Lower leg skin (tissue), 4 donors: ENCODE measurements at places on chromosomes 3 and 15. TPM values are rescaled to one million over a fixed set of nuclear protein-coding genes. Genes with fewer than 3 reads are reported as not detected.

The KBTBD8 gene
- total RNA-seq: 0.84 TPM

The TMCO5A gene
- total RNA-seq: not detected

The SPTSSB gene
- 105 TPM for total RNA-seq

The CHRM5 gene
- total RNA-seq: not detected

The SEMA6D gene
- total RNA-seq: 5.6 TPM

The PLCH1 gene
- 0.61 TPM for total RNA-seq

The SLITRK3 gene
- total RNA-seq: not detected

The MKRN3 gene
- total RNA-seq: 0.81 TPM

DNA sequence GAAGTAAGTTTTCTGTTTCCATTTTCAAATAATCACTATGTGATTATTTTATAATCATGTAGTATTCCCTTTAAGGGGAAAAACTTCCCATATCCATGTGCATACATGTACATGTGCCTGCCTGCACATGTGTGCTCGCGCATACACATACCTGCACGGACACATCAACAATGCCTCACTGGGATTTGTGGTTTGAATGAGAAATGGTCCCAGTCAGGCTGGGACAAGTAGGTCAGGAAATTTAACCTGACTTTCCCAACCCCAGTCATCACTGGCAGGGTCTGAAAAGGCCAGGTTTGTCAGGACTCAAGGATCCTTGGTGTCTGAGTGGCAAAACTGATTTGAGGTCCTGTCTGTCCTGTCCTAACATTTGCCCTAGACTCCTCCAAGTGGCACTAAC lies 109.3 kb upstream of the MRPS22 start:
- DNase-seq: no peak

DNA sequence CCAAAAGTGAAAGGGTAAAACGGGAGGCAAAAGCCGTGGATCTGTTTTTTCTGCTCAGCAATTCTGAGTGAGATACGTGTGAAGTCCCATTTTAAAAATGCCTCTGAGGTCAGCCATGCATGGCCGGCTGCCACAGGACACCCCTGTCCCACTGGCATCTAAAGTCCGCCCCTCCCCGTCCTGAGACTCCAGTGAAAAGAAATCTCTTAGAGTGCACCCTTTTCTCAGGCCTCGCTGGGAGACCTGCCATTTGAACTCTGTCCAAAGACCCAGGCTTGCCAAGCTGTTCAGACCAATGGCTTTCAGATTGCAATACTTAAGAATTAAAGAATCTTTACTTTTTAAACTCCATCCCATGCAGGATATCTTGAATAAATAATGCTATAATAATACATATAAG lies 61.0 kb upstream of the SLC24A5 start:
- DNase-seq: no peak

GRCh38 chr15:24961967-24962366 lies 7.2 kb downstream of the SNRPN start:
- DNase-seq: no peak

DNA sequence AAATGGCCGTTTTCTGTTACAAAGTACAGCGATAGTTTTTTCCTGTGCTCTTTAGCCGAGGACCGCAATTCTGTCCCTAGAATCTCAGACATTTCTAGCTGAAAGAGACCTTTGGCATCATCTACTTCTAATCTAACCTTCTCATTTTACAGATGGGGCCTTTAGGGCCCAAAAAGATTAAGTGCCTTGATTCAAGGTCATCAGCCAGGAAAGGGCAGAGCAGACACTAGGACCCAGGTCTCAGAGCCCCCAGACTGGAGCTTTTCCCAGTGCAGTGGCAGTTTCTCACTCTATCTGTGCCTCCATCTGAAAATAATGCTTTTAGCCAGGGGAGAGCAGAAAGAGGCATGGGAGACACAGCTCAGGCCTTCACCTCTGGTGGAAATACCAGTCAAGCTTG lies 20.6 kb downstream of the ABHD2 start:
- DNase-seq: peak; percentile 0

DNA sequence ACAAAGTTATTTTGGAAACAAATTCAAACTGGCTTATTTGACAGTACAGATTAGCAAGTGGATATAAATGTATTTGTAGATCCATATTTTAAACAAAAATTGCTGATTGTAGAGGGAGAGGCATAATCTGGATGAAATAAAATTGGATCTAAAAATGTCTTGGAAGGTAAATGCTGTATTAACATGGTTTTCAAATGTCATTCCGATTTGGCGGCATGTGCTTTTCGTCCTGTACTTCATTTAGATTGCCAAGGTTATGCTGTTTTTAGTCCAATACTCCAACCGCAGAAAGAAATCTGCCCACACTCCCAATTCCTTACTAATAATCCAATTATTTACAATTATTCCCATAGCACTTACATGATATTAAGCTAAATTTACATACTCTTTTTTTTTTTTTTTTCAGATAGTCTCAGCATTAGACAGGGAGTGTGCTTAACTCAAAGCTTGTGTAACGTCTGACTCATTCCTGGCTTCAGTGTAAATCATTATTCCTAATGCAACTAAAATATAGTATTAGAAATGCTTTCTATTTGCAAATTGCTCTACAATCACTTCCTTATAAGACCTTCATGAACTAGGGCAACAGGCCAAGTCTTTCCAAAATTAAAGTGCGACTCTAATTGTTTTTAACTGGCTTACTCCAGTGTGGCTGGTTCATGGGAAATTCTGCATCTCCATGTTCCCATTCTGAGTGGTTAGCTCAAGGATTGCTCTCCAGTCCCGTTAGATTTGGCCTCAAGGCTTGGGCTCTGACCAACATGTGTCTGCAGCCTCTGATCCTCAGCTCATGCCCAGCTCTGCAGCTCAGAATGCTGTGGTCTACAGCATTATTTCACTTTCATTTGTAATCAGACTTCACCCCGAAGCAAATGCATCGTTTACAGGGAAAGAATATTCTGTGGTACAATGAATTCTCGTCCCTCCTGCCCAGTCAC lies 103.9 kb downstream of the FBN1 start:
- DNase-seq: no peak

DNA sequence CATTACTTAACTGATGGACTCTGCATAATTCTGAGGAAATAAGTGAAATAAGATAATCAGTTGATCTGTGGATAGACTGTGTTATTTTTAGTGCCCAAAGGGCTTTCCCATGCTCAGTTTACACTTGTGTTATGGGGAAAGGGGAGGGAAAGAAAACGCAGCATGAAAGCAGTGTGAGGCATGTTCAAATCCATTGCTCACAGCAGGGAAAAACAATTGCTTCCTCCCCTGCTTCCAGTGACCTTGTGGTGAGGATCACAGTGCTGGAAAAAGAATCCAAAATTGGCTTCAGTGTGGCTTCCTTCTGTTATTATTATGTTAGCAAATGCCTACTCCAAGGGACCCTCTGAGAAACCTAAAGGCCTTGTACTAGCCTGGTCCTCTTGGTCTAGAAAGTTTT lies 285.1 kb upstream of the CDIN1 start:
- DNase-seq: no peak

DNA sequence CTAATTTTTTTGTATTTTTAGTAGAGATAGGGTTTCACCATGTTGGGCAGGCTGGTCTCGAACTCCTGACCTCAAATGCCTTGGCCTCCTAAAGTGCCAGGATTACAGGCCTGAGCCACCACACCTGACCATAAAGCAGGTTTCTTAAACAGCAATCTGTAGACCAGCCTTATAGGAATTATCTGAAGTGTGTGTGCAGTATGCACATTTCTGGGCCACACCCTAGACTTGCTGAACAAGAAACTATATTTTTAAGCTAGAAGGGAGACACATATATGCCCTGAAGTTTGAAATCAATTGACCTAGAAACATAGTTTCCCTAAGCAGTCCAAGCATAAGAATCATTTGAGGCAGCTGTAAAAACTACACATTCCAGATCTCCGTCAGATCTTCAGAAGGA lies 805.7 kb downstream of the TUSC7 start:
- DNase-seq: no peak

DNA sequence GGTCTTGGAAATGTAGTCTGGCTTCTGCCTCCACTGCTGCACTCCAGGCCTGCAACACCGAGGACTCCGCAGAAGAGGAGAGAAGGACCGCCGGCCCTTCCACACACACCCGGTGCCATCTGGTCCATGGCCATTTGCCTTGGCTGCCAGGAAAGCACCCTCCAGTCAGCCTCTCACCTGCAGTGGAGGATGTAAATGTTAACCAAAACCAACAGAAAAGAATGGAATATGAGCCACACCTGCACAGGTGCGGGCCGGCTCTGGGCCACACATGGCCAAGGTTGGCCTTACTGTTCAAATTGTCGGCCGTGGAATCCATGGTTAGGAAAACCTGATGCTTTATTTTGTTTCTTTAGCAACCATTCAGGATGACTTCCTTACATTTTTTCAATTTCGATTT lies 178.3 kb upstream of the C2CD4B start:
- no peak for DNase-seq

- no peak for DNase-seq
Observed at GRCh38 chr15:48795901-48796300, 15.0 kb downstream of the CEP152 start.

DNA sequence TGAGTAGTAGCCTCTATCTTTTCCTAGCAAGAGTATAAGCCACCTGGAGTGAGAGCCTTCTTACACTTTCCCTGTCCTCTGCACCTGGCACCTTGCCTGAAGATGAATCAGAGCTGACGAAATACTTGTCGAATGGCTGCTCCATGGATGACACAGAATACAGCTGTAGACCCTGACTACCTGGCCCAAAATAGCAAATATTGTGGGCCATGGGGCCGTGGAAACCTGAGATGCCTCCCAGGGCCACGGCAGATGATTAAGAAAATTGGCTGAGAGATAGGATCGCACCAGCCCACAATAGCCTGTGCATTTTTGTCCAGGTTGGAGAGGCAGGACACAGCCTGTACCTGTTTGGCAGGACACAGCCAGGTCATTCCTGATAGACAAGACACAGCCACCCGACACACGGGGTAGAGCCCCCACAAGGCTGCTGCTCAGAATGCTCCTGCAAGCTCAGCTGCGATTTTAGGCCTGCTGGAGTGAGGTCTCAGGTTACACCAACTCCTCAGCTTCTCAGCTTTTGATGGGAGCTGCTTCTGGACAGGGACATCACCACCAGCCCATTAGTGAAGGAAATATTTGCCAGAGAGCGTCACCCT lies 22.9 kb upstream of the TPM1 start:
- DNase-seq: no peak

- DNase-seq: no peak
Observed at GRCh38 chr15:45203182-45203581, 15.4 kb upstream of the SHF start.

- no peak for DNase-seq
Observed at GRCh38 chr3:128970740-128971047, 23.2 kb downstream of the CFAP92 start.

DNA sequence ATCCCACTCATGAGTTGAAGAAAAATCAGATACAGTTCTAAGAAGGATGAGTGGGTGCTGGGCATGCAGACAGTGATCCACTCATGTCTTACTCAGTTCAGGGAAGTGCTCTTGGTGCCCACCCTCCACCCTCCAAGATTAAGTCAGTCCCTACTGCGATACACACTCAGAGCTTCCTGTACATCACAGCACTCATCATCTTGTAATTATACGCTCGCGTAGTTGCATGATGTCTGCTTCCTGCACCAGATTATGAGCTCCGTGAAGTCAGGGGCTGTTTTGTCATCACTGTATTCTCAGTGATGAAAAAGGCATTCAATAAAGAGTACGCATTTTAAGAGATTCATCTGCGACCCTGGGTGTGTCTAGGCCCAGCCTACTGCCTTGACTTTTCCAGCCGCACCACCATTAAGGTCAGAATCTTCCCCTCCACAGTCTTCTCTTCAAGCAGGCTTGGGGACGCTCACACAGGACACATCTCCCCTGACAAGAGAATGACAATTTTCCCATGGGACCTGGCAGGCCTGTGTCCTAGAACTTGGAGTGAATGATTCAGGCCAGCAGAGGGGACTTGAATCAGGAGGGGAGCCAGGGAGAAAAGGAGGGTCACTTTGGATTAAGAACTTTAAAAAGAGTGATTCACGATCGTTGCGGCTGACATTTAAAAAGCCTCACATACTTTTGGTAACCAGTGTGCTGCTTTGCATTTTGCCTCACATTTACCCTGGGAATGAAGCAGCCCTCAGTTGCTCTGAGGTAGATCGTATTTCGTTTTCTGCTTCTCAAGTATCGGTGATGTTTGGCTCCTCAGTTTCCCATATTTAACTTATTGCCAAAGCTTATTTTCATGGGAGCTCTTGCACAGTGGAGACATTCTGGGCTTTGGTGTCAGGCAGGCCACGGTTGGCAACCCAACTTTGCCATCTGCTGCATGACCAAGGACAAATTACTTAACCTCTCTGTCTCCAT lies 7.9 kb upstream of the PDE8A start:
- DNase-seq: no peak

GRCh38 chr15:78069052-78069414 lies 8.5 kb downstream of the TBC1D2B start:
- DNase-seq: no peak

DNA sequence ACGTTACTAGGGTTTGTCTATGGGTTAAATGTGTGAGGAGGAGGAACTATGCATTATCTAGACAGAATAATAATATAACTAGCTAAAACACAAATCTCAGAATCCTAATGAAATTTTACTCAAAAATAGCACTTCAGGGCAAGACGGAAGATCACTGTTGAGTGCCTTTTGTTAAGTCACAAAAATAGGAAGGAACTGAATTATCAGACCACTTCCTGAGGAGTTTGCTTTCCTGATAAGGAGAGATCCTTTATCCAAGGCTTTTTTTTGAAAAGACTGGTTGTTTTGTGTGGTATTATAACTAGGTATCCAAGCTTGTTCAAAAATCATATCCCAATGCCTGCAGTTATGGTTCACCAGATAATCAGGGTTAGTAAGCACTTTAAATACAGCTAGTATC lies 34.6 kb downstream of the NR2E3 start:
- no peak for DNase-seq

DNA sequence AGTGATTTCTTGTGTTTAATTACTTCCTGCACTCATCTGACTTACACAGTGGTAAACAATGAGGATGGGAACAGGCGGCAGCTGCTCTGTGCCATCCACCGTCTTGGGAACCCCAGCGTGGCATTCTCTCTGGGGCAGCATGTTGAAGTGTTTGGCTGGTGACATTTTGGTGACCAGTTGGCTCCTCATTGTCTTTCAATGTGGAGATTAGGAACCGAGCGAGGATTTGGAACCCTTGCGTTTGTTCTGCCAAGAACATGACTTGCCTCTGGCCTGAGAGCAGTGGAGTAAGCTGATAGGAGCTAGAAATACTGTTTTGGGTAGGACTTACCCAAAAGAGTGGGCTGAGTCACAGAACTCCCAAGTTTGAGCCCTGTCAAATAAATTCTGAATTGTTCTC lies 88.8 kb downstream of the IGF1R start:
- DNase-seq: no peak

DNA sequence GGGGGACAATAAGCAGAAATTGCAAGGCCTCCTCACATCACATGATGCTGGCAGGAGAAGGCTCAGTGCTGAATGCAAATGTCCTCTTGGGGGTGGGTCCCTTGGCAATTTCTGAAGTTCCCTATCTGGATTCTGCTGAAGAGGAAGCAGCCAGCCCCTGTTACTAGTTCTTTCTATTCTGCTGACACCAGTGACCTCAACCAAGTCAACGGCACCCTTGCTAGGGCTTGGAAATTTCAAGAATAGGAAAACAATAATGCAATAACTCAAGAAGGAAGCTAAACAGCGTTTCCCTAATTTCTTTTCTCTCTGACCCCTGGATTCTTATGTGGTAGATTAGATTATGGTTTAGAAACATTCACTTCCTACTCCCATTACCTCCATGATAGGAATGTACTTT lies 46.2 kb upstream of the FOXP1 start:
- DNase-seq: peak; percentile 57
